GM23248 (cell line): ENCODE measurements at places on chromosomes 4 and X.

DNA sequence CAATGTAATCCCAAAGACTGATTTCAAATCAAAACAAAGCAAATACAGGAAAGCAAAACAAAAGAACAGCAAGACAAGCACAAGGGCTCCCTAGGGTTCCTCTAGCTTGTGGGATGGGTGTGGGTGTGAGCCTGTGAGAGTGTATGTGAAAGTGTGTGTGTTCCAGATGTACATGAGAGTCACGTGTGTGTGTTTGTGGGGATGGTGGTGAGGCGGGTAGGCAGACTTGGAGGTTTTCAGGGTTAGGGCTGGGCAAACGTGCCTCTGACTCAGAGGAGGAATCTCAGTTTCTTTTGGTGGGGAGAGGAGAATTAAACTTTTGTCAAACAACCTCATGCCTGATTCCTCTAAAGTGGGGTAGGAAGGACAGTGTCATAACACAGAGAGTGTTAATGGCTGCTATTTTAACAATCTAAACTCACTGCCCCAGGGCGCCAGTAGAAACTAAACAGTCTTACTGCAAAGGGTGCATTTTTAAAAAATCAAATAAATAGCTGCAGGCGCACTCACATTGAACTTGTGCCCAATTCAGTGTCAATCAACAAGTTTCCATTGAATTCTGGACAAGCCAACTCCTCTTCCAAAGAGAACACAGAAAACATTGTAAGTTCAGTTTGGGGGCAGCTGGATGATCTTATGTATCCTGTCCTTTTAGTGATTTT lies 51.8 kb downstream of the CHRDL1 start:
- no peaks in the 10 kb centered on the region for H3K36me3 ChIP-seq
- 0 out of 2 replicates have a peak overlapping the region, but pooled peaks have one; percentile 15 for H3K27ac ChIP-seq
- no peaks in the 10 kb centered on the region for H3K27me3 ChIP-seq
- peak; percentile 47 for DNase-seq
- no peak overlapping the region for H3K4me3 ChIP-seq

GRCh38 chrX:53018627-53019026 lies 30.0 kb upstream of the GPR173 start:
- H3K27ac ChIP-seq: no peak overlapping the region
- no peak for DNase-seq
- no peaks in the 10 kb centered on the region for H3K27me3 ChIP-seq
- no peaks in the 10 kb centered on the region for H3K36me3 ChIP-seq
- no peaks in the 10 kb centered on the region for H3K4me1 ChIP-seq

DNA sequence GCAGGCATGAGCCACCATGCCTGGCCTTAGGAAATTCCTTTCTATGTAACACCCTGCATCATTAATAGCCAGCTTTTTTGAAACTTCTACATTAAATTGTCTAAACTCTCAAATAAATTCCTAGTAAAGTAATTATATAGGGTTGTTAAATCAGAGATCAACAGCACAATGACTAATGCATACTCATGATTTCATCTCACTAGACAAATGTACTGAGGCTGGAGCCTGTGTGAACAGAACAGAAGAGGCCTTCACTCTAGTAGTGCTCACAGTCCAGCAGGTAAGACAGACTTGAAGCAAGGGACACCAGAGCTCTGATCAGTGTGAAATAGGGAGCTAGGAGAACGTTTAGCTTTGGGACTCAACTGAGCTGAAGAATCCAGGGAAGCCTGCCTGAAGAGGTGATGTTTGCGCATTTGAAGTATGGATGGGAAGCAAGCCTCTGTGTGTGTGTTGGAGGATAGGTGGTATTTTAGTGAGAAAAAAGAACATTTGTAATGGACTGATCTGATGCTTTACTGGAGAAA lies 3.9 kb downstream of the ZFP42 start:
- H3K36me3 ChIP-seq: no peaks in the 10 kb centered on the region
- no peak overlapping the region for H3K27ac ChIP-seq
- no peaks in the 10 kb centered on the region for H3K27me3 ChIP-seq

GRCh38 chr4:10959586-10959985 lies 275.0 kb upstream of the CLNK start:
- H3K27me3 ChIP-seq: no peaks in the 10 kb centered on the region
- H3K36me3 ChIP-seq: no peaks in the 10 kb centered on the region
- no peaks in the 10 kb centered on the region for H3K4me1 ChIP-seq
- H3K27ac ChIP-seq: no peak overlapping the region
- H3K4me3 ChIP-seq: no peak overlapping the region

DNA sequence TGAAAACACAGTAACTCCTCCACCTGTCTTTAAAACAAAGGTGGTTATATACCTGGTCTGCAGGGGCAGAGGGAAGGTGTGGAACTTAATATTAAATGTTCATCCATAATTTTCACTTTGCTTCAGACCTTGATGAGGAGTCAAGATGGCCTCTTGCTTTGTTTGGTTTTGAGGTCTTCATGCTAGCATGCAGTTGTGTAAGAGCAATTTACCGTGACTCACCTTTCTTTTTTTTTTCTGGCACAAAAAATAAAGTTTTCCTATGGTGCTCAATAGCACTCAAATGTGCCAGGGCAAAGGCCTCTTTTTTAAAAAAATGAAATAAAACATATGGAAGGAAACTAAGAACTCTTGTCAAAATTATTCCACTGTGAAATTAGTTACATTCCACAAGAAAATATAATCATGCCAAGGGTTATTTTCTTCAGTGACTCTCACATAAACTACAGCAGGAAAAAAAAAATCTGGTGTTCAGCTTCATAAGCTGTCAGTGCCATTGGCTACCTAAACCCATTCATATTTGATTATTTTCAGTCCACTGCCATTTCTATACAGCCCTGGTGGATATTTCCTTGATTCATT lies 128.2 kb downstream of the SLC7A11 start:
- peak; percentile 72 for DNase-seq
- H3K36me3 ChIP-seq: no peaks in the 10 kb centered on the region
- H3K27me3 ChIP-seq: no peaks in the 10 kb centered on the region

DNA sequence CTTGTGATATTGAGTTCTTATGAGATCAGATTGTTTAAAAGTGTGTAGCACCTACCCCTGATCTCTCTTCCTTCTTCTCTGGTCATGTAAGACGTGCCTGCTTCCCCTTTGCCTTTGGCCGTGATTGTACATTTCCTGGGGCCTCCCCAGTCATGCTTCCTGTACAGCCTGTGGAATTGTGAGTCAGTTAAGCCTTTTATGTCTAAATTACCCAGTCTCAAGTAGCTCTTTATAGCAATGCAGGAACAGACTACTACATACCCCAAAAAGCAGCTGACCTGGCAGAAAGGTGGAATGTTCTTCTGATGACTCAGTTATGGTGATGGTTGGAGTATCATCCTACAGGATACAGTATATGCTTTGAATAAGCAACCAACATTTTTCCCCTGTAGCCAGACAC lies 11.4 kb upstream of the MCUB start:
- H3K4me3 ChIP-seq: 0 out of 2 replicates have a peak overlapping the region, but pooled peaks have one; percentile 21
- peaks cover 13% of the 10 kb centered on the region for H3K4me1 ChIP-seq
- peak overlapping the region; percentile 65 for H3K27ac ChIP-seq
- H3K36me3 ChIP-seq: peaks cover 6% of the 10 kb centered on the region
- no peaks in the 10 kb centered on the region for H3K27me3 ChIP-seq

GRCh38 chr4:7255488-7255881 lies 63.1 kb downstream of the SORCS2 start:
- H3K27ac ChIP-seq: no peak overlapping the region
- H3K4me1 ChIP-seq: peaks cover 2% of the 10 kb centered on the region
- H3K36me3 ChIP-seq: no peaks in the 10 kb centered on the region
- H3K4me3 ChIP-seq: no peak overlapping the region
- peaks cover 2% of the 10 kb centered on the region; the same call in 1 of the 2 replicates for H3K27me3 ChIP-seq
- DNase-seq: no peak

DNA sequence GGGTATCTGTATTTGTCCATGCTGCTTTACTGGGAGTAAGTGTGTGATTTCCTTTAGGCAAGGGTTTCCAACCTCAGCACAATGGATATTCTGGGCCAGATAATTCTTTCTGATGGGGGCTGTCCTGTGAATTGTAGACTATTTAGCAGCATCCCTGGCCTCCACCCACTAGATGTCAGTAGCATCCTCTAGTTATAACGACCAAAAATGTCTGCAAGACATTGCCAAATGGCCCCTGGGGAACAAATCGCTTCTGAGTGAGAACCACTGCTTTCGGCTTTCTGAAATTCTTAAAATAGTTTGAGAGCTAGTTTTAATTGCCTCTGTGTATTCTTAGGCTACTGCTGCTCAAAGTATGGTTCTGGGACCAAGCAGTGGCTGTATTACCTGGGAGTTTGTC lies 81.2 kb upstream of the GPM6B start:
- no peak overlapping the region for H3K27ac ChIP-seq
- no peaks in the 10 kb centered on the region for H3K36me3 ChIP-seq
- no peak overlapping the region for H3K4me3 ChIP-seq
- peak; percentile 6 for DNase-seq
- peaks cover 4% of the 10 kb centered on the region for H3K4me1 ChIP-seq
- H3K27me3 ChIP-seq: no peaks in the 10 kb centered on the region
